ENCODE measurements at places on chromosomes 1 and 21.

DNA sequence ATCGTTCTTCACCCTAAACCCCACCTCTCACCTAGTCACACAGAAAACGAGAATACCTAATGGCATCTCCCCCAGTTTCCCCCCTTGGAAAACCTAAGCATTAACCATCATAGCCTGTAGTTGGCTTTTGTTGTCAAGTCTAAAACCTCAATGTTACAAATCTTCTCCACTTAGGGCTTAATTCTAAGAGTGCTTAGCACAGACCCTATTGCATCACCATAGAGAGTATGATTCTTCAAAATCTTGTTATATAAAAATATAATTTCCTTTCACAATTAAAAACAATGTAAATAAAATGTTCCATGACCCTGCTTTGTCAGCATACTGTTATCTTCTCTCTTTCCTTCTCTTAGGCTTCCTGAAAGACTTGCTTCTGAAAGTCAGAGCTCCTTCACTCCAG lies 263.2 kb upstream of the RGS18 start:
- no peak for DNase-seq

GRCh38 chr1:54326543-54327385 lies 79.4 kb downstream of the SSBP3 start:
- DNase-seq = no peak

GRCh38 chr1:201783058-201783457 lies 45.9 kb upstream of the IPO9 start:
- no peak for DNase-seq

- no peak for DNase-seq
These were observed 102.7 kb upstream of the GRIK3 start for GRCh38 chr1:37137014-37137413.

DNA sequence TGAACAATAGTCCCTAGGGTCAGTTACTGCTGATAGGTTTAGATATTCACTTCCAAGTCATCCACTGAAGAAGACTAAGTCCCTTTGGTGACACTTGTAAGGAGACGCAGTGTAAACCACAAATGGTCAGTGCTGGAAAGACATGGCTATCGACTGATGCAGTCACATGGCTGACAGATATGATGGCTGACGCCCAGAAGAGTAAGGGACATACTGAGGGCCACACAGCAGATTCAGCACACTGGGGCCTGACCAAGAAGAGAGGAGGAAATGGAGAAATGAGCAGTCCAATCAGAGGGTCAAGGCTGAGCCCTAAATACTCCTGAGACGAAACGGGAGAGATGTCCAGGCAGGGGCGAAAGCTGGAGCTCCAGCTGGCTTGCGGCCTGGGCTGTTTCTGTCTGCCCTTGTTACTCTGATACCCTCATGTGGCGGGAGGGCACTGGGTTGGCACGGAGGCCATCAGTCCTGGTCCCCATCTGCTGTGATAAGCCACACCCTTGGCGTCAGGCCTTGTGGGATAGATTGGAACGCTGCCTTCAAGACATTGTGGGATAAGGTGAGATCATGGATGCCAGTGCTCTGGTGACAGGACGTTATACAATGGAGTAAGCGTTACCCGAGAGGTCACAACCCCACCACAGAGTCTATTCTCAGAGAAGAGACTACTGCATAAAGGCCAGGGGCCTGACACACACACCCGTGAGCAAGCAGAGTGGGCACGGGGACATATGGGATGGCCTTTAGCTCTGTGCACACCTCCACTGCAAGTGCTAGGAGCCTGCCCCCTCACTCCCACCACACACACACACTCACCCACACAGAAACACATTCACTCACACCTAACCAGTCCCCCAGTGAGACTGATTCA lies 158.4 kb downstream of the TRABD2B start:
- DNase-seq = no peak

DNA sequence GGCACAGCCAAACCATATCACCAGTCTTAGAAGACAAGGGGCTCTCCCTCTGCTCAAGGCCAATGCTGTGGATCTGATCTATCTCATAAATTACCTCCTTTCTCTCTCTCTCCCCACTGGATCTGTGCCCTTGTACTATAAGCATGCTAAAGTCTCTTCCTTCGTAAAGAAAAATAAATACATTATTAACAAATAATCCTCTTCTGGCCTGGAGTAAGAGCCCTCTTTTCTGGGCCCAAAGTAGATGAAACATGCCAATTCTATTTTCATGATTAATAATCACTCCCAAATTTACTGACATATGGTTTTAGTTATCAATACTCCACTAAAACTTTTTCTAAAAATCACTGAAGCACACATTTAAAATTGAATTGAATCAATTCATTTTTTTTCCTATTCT lies 889.7 kb downstream of the ADGRL2 start:
- no peak for DNase-seq

- no peak for DNase-seq
These were observed 224.1 kb downstream of the GPR52 start for GRCh38 chr1:174671826-174672225.

DNA sequence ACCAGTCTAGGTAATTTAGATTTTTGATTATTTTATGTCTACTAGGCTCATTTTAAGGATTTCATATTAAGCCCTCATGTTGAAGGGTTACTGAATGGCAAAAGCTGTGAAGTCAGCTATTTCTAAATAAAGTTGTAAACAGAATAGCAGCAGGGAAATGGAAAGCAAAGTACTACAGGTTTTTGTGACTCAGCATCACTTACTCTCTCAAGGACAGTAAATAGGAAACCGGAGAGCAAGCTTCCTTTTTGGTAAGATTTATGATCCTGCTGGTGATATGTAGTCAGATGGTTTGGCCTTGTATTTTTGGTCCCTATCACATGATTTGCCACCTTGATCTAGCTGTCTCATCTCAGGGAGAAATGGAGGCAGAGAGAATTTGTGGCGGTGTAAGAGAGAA lies 226.0 kb downstream of the RPS6KC1 start:
- no peak for DNase-seq
